ENCODE measurements at places on chromosomes 6 and 20.
A peak's percentile ranks its signal among the peaks of the same experiment; 100 is the strongest.

- DNase-seq: peak; percentile 85
These were observed 12.2 kb upstream of the AKIRIN2 start for GRCh38 chr6:87714093-87714842.

- no peak for DNase-seq
These were observed 1106.2 kb upstream of the GJE1 start for GRCh38 chr6:141026504-141026903.

GRCh38 chr20:37383229-37383989 is 37.5 kb downstream of the SRC start:
- no peak for DNase-seq

DNA sequence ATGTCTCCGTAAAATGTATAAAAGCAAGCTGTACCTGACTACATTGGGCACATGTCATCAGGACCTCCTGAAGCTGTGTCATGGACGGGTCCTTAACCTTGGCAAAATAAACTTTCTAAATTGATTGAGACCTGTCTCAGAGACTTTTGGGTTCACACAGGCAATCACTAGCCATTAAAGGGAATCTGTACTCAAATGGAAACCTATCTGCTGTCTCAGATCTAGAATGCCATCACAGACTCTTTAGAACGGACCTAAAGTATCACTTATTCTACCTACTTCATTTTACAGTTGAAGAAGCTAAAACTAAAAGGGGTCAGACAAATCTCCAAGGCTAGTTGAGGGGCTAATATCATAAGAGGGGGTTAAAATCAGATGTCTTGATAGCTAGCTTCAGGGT is 11.1 kb downstream of the SAMD3 start:
- DNase-seq: no peak

- no peak for DNase-seq
These were observed 2.2 kb downstream of the ASIP start for GRCh38 chr20:34243377-34243776.

DNA sequence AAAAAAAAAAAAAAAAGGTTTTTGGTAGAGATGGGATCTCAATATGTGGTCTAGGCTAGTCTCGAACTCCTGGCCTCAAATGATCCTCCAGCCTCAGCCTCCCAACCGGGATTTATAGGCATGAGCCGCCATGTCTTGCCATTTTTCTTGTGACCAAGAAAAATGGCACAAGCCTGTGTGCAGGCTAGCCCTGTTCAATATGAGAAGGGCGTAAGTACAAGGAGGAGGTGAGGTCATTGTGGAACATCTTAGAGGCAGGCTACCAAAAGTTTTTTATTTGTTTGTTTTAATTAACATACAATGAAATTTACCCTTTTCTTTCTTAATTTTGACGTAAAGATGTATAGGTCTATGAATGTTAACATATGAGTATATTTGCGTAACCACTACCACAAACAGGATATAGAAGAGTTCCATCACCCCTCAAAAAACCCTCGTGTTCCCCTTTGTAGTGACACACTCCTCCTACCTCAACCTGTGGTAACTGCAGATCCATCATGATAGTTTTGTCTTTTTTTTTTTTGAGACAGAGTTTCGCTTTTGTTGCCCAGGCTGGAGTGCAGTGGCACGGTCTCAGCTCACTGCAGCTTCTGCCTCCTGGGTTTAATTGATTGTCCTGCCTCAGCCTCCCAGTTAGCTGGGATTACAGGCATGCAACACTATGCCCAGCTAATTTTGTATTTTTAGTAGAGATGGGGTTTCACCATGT is 28.3 kb upstream of the KIF3B start:
- no peak for DNase-seq

Measured in skeletal muscle cell (primary cell).